ENCODE measurements at places on chromosomes 5 and 9.

GRCh38 chr9:127130661-127131538 is 8.5 kb upstream of the ANGPTL2 start:
- DNase-seq: peak; percentile 65

DNA sequence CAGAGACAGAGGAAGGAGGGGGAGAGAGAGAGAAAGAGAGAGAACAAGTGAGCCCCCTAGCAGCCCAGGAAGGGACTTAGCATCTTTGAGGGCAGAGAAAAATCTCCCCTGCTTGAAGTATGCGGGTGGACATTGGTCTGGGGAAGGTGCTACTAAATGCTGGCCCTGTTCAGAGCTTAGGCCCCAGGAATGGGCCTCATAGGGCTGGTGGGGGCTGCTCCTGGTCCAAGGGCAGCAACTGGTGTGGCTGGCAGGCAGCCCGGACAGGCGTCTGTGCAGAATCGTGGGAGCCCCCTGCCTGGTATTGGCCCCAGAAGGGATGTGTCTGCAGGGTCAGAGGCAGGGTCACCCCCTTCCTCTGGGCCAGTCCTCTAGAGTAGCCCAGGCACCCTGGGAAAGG is 47.8 kb upstream of the SUSD3 start:
- DNase-seq: no peak

- DNase-seq: no peak
These were observed 68.5 kb downstream of the ANKRD31 start for GRCh38 chr5:75168026-75168735.

GRCh38 chr5:32273821-32274220 is 38.9 kb downstream of the MTMR12 start:
- DNase-seq: no peak

- no peak for DNase-seq
These were observed 9.1 kb upstream of the OR2S2 start for GRCh38 chr9:35967042-35967441.

DNA sequence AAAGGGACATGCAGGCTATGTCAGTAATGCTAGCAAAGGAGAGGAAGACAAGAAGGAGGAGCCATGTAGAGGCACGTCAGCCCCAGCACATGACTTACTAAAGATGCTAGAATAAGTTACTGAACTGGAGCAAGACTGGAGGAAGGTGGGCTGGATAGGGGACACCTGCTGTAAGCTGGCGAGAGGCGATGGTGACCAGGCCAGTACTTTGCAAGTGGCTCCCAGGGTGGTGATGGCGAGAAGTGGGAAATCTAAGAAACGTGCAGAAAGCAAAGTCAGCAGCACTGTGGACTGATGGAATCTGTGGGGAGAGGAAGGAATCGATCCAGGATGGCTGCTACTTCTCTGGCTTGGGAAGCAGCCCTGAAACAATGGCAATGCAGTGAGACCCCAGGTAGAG is 617.1 kb upstream of the ADAMTS16 start:
- DNase-seq: no peak

GRCh38 chr5:103232393-103232999 is 26.1 kb upstream of the MACIR start:
- no peak for DNase-seq

- no peak for DNase-seq
These were observed 112.8 kb upstream of the SHB start for GRCh38 chr9:38181866-38182265.

GRCh38 chr9:7963026-7963425 is 163.4 kb upstream of the DMAC1 start:
- no peak for DNase-seq

DNA sequence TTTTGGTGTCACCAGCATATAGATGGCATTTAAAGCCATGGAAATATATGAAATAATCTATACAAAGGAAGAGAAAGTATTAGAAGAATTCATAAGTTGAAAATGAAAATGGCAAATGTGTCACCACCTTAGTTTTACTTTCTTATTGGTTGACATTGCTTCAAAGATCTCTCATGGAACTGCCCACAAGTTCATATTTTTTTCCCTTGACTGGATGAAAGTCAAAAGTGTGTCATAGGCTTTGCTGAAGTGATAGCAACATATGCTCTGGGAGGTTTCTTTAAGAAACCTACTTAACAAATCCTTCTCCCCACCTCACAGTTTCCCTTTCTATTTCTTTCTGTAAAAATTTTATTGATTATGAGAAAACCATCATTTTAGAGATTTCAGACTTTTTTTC is 127.2 kb downstream of the VPS13A start:
- DNase-seq: no peak

DNA sequence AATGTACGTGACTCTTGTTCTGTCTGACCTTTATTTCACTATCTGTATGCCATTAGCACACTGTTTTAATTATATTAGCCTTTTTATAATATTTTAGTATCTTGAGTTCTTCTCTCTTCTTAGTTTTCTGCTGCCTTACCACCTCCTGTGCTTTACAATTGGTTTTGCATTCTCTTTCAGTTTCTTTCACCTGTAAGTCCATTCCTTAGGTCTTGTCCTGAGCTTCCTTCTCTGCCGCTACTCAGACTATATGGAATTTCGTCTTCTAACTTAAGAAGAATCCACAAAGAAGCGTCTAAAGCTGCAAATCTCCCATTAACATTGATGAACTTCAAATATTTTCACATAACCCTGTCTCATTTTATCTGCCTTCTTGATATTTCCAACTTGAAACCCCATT is 642.9 kb downstream of the MAT2B start:
- no peak for DNase-seq

GRCh38 chr9:126299706-126300276 is 26.8 kb upstream of the MVB12B start:
- no peak for DNase-seq

DNA sequence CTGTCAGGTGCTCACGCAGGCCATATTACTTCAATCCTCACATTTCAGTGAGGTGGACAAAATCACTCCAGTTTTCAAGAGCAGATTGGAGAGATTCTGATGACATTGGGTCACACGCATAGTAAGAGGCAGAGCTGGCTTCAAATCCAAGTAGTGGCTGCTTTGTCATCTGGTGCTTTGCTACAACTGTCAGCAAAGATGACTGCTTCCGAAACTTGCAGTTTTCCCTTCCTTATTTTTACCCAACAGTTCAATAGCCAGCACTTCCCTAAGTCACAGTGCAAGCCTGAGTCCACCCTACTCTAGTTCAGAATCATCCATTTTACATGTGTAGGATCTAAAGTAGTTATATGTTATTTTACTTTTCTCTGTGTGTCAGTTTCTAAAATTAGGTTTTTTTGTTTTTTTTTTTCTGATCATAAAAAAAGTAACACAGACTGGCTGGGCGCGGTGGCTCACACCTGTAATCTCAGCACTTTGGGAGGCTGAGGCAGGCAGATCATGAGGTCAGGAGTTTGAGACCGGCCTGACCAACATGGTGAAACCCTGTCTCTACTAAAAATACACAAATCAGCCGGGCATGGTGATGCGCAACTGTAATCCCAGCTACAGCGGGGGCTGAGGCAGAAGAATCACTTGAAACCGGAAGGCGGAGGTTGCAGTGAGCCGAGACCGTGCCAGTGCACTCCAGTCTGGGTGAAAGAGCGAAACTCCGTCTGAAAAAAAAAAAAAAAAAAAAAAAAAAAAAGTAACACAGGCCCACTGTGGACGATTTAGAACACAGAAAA is 49.6 kb downstream of the ANKDD1B start:
- peak; percentile 55 for DNase-seq

DNA sequence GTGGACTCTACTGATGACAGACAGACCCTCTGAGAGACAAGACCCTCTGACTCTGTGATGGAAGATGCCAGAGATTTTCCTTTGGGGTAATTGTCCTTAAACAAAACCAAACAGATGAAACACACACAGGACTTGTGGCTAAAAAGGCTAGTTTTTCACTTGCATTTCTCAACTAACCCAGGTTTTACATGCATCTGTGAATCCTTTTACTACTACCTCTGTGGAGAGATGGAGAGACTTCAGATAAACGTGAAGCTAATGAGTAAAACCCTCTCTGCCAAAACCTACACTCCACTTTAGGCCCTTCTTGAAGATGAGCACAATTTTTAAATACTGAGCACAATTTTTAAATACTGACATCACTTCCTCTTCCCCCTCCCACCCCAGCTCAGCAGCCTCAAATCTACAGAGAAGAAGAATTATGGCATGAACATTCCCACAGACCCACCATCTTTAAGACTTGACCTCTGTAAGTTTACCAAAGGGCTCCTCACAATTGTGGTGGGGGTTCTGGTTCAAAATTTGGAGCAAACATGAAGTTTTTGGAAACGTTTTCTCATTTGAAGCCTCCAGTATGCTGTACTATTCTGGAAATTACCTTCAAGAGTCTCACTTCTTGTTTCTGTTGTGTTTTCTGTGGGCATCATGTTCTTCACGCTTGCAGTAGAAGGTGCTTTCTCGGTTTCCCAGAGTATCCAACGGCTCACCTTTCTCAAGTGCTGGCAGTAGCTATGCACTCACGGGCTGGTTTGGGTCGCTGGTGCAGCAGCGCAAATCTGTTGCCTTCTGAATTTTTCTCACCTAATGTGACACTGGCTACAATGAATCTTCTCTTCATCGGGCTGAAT is 42.7 kb downstream of the ACER2 start:
- DNase-seq: no peak

DNA sequence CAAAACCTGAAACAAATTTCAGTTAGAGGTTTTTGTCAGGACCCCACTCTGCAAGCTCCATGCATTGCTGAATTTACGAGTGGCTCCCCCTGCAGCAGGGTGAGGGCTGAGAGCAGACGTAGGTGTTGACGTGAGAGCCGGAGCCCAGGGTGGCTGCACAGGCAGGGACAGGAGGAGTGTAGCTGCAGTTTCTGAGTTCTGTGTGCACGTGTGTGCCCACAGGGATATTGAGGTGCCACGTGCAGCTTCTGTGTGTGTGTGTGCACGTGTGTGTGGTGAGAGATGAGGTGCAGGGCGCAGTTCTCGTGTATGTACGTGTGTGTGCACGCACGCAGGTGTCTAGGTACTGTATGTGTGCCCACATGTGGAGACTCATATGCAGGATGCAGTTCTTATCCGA is 14.6 kb downstream of the PLEKHG4B start:
- DNase-seq: no peak

DNA sequence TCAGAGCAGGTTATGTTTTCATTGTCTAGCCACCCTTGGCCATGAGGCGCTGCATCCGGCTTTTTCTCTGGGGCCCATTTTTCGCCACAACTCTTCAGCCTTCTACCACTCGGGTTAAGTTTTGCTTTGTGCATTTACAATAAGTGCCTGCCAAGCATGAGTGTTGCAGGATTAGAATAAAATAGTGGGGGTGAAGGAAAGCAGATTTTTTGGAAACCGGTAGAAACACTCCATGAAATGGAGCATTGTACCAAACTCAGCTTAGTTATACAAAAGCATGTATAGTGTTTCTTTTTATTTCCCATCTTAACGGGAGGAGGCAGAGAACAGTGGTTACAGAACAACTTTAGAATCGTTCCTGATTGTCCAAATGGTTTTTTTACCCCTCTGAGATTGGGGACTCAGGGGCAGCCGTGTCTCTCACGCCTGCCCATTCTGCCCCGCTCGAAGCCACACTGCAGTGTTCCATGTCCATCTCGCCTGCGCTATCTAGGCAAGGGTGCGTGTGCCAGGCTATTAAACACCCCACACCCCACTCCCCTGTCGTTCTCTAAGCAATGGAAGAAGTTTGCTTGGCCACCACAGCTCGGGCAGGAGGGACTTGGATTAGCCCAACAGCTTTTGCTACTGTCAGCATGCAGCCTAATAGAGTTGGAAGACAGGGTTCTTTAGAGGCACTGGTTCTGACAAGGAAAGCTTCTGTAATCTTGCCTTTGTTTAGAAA is 268.8 kb upstream of the WWC1 start:
- no peak for DNase-seq

DNA sequence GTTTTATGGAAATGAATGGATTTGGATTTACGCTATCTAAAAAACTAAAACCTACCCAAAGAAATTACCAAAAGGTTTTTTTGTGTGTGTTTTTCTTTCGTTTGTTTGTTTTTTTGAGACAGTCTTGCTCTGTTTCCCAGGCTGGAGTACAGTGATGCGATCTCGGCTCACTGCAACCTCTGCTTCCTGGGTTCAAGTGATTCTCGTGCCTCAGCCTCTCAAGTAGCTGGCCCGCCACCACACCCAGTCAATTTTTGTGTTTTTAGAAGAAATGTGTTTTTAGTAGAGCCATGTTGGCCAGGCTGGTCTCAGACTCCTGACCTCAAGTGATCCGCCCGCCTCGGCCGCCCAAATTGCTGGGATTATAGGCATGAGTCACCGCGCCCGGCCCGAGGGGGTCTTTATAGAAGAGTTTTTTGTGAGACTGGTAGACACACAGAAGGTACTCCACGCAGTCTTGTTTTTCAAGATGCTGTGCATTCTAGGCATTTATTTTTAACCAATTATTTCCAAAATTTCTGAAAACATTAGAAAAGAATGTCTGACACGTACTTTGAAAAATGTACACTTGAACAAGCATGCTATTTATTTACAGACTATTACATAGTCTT is 75.7 kb downstream of the NR6A1 start:
- no peak for DNase-seq

GRCh38 chr9:127569886-127570401 is 42.1 kb upstream of the STXBP1 start:
- DNase-seq: no peak

- DNase-seq: no peak
These were observed 395.7 kb downstream of the TMEM161B start for GRCh38 chr5:87872986-87873385.

GRCh38 chr9:134033516-134034214 is 8.4 kb downstream of the BRD3OS start:
- DNase-seq: no peak

DNA sequence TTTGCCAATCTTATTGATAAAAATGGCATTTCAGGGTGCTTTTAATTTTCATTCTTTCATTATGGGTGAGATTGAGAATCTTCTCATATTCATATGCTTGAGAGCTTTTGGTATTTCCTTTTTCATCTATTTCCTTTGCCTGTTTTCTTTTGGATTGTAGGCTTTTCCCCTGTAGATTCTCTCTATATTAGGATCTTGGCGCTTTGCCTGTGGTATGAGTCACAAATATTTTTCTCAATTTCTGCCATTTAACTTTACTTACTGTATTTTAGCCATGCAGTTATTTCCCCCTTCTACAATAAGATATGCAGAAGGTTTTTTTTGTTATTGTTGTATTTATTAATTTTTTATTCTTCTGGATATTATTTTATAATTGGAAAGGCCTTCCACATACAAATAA is 21.5 kb upstream of the KLF9 start:
- DNase-seq: no peak

GRCh38 chr5:172688349-172689217 is 47.5 kb downstream of the NEURL1B start:
- no peak for DNase-seq

DNA sequence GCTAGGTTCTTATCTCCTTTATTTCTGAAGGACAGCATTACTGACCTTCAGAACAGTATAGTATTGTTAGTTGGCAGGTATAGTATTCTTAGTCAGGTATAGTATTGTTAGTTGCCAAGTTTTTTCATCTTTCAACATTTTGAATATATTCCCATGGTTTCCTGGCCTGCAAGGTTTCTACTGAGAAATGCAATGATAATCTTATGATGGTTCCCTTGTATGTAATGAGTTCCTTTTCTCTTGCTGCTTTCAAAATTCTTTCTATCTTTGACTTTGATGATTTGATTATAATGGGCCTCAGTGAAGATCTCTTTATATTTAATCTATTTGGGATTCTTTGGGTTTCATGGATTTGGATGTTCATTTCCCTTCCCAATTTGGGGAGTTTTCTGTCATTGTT is 12.4 kb upstream of the HSDL2 start:
- no peak for DNase-seq

GRCh38 chr5:93192683-93193082 is 388.3 kb downstream of the NR2F1-AS1 start:
- no peak for DNase-seq

GRCh38 chr9:94443032-94443722 is 111.7 kb upstream of the PCAT7 start:
- no peak for DNase-seq

GRCh38 chr9:81687521-81688261 is 1.7 kb downstream of the TLE1 start:
- DNase-seq: no peak
